ENCODE measurements at places on chromosomes 3 and 15.

GRCh38 chr3:20079621-20080020, 39.4 kb downstream of the KAT2B start:
- DNase-seq: no peak

- DNase-seq: peak; percentile 78
Observed at GRCh38 chr3:126752303-126753190, 48.5 kb downstream of the CHCHD6 start.

DNA sequence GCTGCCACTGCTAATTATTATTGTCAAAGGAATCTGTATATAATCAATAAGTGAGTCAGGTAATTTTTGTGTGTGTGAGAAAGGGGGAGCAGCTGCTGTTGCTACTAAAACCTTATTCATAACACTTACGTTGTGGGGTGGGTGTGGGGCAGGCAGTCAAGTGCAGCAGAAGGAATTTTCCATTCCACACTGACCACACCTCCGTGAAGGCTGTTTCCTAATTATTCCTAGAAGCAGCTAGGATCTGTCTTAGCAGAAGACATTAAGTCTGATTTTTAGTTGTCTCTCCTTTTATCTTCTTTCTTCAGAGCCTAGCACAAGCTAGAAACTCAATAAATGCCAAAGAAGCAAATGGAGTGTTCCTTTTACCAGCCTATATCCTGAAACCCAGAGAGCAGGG, 4.0 kb upstream of the U2SURP start:
- DNase-seq: no peak

- no peak for DNase-seq
Observed at GRCh38 chr3:11591391-11592282, 52.1 kb downstream of the VGLL4 start.

DNA sequence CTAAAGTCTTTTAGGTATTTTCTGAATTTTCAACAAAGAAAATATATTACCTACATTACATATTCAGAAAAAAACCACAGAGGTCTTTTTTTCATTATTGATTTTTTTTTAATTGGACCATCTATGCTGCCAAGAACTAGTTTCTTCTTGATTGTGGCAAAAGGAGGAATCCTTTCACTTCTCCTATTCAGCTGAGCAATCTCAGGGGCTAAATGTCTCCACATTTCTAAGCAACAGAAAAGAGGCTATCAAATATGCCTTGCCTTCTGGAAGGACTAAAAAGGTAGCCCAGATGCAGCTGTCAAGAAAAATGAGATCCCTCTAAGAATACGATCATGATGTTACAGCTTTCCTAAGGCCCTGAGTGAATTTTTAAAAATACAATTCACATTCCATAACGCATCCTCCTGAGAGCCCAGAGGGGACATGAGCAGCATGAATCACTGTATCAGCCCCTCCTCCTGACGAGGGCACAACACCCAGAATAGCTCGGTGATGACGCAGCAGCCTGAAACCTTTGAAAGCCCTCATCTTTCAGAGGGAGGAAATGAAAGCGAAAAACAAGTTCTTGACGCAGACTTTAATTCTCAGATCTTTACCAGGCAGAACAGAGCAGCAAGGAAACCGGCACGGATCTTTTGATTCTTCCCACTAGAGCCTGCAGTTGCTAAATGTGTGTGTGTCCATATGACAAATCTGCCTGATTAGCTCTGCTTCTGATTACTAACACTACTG, 24.6 kb downstream of the RUBCN start:
- DNase-seq: peak; percentile 77

DNA sequence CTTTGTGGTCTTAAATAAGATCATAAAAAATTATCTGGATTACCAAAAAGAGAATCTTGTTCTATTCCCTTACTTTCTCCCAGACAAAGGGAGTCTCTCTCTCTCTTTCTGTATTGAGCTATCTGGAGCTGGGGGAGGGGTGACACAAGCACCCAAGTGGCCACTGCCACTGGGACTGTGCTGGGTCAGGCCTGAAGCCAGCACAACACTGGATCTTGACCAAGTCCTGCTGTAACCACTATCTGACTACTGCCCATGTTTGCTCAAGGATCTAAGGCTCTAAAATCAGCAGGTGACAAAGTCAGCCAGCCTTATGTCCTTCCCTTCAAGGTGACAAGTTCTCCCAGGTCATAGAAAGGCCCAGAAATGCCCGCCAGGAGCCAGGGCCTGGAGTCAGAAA, 75.0 kb upstream of the SPATA16 start:
- DNase-seq: no peak

GRCh38 chr15:31344823-31345605, 18.4 kb downstream of the KLF13 start:
- DNase-seq: peak; percentile 61

DNA sequence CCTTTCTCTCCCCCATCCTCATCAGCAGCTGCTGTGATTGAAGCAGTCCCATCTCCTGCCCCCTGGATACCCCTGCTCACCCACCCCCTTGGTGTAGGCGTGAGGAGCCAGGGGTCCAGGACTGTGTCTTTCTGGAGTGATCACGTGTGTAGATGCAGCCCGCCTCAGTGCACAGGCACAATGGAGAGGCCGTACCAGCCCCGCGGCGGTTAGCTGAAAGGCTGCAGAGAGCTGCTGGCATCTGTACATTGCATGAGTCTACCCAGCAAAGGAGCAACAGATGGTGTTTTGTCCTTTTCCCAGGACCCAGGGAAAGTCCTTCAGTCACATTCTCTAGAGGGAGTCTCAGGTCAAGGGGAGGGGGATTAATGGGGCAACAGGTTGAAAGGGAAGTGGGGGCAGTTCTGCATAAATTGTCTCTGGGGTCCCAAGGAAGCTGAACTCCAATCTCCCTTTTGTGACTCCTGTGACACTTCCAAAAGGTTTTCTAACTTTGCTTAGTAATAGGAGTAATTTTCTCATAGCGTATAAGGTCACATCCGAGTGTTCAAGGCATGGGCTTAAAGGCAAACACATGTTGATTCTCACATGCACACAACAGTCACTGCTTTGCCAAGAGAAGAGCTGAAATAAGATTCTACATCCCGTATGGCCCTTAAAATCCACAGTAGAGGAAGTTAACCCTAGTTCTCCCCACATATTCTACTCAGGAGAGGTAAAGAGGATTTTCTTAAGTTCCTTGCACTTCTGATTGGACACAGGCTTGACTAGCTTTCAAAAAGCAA, 7.1 kb downstream of the CSPG5 start:
- DNase-seq: no peak

GRCh38 chr3:33211444-33211843, 7.2 kb downstream of the SUSD5 start:
- no peak for DNase-seq

- DNase-seq: no peak
Observed at GRCh38 chr3:179697736-179698332, 45.0 kb downstream of the USP13 start.

DNA sequence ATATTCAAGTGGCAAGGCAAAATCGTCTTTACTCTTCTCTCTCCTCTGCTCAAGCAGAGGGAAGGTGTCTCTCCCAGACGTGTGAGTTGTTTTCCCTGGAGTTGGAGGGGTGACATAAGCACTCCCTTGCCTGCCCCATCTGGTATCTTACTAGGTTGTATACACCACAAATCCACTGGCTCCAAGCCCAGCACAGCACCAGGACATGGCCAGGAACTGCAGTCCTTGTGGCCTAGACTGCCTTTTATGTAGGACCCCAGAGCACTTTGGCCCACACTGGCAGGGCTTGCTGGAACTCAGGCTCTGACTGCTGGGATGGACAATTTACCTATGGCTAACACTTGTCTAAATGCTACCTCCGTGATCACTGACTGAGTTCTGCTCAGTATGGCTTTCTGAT, 34.0 kb downstream of the DZIP3 start:
- DNase-seq: no peak

GRCh38 chr3:119582178-119582577, 2.9 kb downstream of the ADPRH start:
- DNase-seq: no peak

DNA sequence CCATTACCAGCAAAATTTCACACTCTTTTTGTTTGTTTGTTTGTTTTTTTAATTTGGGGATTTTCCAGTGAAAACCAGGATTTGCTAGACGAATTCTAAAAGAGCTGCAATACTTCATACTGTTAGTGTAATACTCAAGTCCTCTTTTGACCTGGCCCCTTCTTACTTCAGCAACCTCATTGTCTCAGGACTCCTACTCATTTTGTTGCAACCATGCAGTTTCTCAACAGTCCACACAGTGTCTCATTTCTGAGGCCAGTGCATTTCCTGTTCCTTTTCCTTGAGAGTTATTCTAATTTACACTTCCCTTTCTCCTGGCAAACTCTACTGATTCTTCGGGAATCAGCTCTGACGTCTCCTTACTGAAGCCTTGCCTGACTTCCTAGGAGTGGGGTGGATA, 35.6 kb downstream of the NSUN3 start:
- DNase-seq: peak; percentile 57

DNA sequence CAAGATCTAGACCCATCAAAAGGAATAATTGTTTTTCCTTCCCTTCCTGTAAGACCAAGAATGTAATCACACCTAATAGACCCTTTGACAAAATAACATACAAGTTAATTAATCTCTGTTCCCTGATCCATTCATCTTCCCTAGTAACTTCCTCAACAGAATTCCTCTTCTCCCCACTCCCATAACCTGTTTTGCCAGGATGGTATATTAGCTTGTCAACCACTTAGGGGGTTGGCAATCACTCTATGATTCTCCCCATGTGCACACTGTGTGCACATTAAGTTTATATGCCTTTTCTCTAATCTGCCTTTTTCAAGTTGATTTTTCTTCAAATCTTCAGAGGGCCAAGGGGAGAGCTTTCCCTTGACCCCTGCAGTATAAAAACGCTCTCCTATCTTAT, 2.7 kb upstream of the ATP11B start:
- no peak for DNase-seq

GRCh38 chr3:46231323-46231722, 10.9 kb upstream of the CCR3 start:
- no peak for DNase-seq

- no peak for DNase-seq
Observed at GRCh38 chr3:121819236-121819635, 15.6 kb downstream of the IQCB1 start.

GRCh38 chr3:8416965-8417364, 84.7 kb upstream of the LMCD1 start:
- DNase-seq: peak; percentile 43

DNA sequence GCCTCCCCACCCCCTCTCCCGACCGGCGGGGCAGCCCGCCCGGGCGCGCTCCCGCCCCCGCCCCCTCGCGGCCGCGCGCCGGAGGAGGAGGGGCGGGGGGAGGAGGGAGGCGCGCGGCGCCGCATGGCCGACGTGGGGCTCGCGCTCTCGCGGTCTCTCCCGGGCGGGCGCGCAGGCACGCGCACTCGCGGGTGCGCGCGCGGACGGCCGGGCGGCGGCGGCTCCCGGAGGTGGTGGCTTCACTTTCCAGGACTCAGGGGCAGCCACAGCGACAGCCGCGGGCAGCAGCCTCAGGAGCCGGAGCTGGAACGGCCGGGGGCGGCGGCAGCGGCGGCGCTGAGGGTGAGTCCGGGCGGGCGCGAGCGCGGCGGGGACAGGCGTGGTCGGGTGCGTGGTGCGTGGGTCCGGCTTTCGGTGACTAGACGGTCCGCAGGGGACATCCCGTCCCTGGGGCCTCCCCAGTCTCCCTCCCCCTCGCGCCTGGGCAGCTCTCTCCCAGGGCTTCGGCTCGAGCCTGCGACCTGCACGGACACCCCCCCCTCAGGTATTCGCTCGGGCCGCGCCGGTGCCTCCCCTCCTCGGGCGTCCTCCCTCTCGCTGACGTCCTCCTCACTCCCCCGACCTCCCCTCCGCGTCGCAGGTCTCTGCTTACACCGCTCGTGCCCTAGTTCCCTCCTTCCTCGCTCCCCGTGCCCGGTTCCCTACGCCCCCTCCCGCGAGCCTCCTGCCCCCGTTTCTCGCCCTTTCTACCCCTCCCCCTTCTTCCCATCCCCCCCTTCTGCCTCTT, at the start of gene UBE2E2:
UBE2E2 (plus strand) TSS at position 407 of the 787 bp plus-strand sequence.
- DNase-seq: peak; percentile 58

- DNase-seq: no peak
Observed at GRCh38 chr3:16378920-16379319, 113.9 kb downstream of the OXNAD1 start.

- no peak for DNase-seq
Observed at GRCh38 chr3:105323274-105323599, 43.5 kb upstream of the ALCAM start.

- no peak for DNase-seq
Observed at GRCh38 chr3:196976941-196977340, 8.3 kb upstream of the PIGZ start.

GRCh38 chr3:141116721-141117120, 65.6 kb downstream of the SPSB4 start:
- no peak for DNase-seq

- no peak for DNase-seq
Observed at GRCh38 chr3:52232279-52233107, 6.5 kb downstream of the TWF2 start.

DNA sequence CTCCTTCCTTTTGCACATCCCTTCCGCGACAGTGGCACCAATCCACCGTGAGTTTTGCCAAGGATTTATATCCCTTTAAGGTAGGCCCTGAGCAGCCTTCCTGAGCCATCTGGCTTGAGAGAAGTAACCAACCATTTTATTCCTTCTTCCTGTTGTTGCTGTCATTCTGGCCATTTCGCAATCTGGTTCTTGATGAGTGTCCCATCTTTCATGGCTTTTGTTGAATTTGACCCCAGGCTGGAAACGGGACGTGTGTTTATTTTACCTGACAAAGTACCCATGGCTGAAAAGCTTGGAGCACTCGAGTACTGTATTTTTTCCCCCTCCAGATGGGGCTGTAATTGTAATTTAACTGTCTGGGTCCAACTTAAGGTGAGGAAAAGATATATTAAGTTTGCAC, 173.4 kb downstream of the WNT5A start:
- DNase-seq: no peak

GRCh38 chr15:29945943-29946596, 123.8 kb upstream of the TJP1 start:
- DNase-seq: no peak

- DNase-seq: no peak
Observed at GRCh38 chr3:144229953-144230352, 258.3 kb downstream of the DIPK2A start.

DNA sequence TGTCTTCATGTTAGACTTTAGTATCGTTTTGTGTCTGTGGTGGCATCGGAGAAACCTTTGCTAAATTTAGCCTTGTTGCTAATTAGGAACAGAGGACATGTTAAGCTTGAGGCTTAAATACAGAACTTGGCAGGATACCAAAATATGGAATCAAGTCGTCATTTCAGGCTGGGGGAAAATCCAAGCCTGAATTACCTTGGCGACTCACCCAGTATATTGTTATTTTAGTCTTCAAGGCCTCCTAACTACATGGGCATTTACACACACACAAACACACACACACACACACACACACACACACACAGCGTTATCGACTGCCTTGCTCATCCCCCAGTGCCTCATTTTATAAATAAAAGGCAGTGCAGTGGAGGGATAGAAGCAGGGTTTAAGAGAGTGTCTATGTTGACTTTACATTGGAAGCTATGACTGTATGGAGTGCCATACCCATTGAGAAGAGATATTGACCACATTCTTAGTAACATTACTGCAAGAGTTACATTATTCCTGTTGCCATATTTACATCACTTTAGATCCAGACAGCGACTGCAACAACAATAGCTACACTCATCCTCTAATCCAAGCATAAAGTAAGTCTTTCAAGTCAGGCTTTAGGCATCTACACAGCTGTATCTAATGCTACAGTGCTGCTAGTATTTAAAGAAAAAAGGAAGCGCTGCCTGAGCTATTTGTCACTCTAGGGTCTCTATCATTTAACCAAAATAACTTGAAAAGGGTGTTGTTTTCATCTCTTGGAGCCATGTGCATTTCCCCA, 210.8 kb upstream of the SEMA6D start:
- DNase-seq: no peak

- peak; percentile 67 for DNase-seq
Observed at GRCh38 chr15:33915571-33916407, 52.5 kb upstream of the CHRM5 start.

- no peak for DNase-seq
Observed at GRCh38 chr15:60804986-60805949, 326.3 kb upstream of the ICE2 start.

Measured in hematopoietic multipotent progenitor cell treated with erythropoietin and hydrocortisone succinate and interleukin-3 and kit ligand, for 6 days (in vitro differentiated cells).